HuH-7 (cell line): ENCODE measurements at places on chromosomes 6 and 20.

GRCh38 chr20:58634521-58635278 is 16.4 kb upstream of the STX16 start:
- DNase-seq, result no peak

DNA sequence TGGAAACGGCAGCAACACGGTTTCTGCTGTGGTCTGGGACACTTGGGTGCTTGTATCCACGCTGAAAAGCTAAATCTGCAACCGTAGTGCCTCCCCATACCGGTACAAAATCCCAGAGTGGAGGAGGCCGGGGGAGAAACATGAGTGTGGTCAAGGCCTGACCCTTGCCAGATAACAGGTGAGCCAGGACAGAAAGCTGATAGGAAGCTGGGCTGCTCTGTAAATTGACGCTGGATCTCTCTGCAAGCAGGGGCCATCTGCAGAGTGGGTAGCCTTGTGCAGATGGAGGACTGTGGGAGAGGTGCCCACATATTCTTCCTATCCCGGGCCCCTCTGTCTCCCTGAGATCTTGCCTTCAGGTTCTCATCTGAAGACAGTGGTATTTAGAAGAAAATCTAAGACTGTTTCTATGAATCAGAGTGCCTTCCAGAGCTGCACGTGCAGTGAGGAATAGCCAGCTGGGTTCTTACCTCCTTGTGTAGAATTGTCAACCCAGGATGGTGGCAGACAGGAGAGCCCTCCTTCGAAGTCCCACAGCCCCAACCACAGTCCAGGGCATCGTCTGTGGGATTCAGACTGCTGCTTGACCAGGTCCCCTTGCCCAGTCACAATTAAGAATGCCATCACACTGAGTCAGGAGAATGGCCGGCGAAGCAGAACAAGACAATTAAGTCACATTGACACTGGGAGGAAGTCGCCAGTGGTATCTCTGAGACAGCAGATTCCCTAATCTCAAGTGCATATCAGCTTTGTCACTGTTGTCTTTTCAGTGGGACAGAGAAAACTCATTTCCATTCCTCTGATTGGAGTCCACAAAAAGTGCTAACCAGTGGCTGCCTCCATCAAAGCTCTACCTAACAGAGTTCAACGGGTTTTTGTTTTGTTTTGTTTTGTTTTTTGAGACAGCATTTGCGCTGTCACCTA is 100.0 kb upstream of the RIPOR2 start:
- no peak for DNase-seq

DNA sequence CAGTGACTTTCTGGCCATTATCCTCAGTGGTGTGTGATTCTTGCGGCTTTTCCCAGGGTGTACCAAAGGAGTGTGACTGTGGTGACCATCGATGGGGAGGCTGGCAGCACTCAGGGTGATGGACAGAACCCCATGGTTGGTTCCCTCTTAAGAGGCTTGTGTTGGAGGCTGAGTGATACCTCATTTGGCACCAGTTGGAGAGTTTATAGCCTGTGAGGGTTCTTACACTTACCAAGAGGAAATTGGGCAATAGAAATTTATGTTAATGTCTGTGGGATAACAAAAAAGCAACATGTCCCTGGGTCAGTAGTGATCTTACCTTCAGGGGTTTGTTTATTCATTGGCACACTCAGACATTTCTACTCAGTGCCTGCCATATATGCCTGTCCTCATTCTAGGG is 37.2 kb downstream of the DAAM2 start:
- no peak for DNase-seq

- no peak for DNase-seq
Measured at GRCh38 chr20:49388744-49389143, 93.7 kb downstream of the KCNB1 start.

DNA sequence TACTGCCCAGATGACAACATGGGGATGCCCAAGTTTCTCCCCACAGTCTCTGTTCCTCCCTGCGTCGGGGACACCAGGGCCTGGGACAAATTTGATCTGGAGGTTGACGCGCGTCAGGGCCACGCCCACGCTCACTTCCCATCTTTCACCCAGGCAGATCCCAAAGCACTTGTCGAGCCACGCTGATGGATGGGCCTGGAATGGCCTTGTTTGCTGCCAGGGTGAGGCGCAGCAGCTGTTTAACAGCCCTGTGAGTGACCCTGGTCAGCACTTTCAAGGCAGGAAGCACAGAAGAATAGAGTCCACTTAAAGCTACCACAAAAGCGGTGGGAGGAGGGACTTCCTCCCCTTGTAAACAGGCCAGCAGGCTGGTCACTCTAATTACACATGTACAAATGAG is 324.7 kb upstream of the JARID2 start:
- DNase-seq, result no peak

DNA sequence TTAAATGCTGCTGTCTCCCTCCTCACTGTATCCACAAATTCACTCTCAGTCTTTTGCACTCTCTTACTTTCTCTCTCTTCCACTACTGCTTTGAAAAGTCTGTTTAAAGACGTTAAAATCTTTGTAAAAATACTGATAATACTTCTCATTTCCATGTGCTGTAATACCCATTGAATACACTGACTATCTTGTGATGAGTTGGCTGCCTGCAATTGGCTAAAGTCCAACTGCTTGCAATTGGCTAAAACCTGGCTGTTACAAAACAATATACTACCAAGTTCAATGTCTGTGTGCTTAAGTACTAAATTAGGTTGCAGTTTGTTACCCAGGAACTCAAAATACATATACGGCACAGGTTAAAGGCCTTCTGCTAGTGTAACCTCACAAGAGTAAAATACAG is 264.8 kb downstream of the THBS2 start:
- DNase-seq, result no peak

GRCh38 chr20:48904566-48905296 is 16.8 kb upstream of the ARFGEF2 start:
- peak; percentile 51 for DNase-seq

DNA sequence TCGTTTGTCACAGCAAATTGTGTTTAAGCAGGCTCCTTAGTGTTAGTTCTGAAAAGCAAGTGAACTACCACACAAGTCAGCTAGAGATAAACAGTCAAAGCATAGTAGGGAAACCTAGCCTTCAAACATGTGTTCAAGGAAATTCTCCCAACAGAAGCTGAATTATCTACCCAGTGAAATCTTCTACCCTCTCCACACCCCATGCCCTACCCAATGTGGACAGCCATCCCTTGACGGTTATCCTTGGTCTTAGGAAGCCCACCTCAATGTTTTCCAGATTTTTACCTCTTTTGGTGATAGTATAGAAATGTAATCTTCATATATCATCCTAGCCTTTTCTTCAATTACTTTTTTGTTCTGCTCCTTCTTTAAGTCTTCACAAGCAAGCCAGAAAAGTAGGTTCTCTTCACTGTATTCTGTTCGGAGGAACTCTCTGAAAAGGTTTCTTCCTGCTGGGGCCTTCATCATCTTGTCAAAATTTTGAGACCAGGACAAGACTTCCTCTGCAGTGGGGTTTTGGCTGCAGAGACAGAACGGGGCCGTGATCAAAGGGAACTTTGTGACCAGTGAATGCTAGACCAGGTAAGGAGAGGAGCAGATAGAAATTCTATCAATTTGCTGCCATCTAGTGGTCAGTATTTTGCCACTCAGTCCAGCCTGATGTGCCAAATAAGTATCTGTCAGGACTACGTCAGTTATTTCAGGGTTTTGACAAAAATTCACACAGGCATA is 21.6 kb upstream of the MTRF1L start:
- peak; percentile 62 for DNase-seq

- no peak for DNase-seq
Measured at GRCh38 chr6:155985660-155986138, 530.1 kb upstream of the NOX3 start.

DNA sequence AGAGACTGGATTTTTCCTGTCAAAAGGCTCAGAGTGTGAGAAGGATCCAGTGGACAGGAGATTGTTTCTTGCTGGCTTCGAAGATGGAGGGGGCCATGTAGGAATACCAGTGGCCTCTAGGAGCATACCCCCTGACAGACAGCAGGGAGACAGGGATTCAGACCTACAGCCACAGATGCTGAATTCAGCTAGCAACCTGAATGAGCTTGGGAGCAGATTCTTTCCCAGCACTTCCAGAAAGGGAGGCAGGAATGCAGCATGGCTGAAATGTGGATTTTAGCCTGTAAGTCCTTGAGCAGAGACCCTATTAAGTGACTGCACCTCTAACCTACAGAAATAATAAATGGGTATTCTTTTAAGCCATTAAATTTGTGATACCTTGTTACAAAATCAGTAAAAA is 44.6 kb downstream of the STXBP5 start:
- no peak for DNase-seq

- no peak for DNase-seq
Measured at GRCh38 chr20:31653561-31653960, 15.8 kb downstream of the COX4I2 start.

- DNase-seq, result no peak
Measured at GRCh38 chr20:1684872-1685271, 27.3 kb upstream of the SIRPG start.

DNA sequence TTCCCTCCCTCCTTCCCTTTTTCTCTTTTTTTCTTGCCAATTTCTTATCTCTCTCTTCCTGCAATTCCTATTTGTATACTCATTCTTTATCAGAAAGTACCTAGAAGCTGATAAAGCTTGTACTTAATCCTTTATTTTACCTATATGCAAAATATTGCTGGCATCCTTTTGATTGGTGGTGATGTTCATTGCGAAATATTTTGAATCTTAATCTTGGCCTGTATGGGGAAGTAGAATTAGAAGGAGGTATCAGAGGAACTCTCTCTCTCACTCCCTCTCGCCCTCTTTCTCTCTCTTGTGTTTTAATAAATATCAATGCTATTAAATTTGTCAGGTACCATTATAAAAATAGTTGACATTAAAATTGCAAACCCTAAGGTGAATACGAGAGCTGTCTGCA is 52.8 kb downstream of the UST start:
- DNase-seq, result no peak

DNA sequence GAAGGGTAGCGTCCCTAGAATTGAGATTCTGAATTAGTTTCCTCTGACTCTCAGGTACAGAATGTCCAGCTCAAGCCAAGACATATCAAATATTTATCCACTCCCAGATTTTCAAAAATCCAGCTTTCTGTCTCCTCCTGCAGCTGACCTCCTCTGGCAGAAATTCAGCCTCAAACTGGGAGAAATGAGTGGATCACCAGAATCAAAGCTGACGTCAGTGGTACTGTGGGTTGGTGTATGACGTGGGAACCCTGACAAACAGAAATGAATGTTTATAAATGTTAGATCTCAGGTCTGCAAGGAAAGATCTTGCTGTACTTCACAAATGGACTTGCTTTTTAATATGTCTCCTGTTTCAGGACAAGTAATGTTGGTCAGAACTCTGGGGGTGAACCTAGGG is 595.0 kb downstream of the PTPRT start:
- DNase-seq, result no peak

GRCh38 chr6:13349811-13350506 is 21.6 kb upstream of the TBC1D7 start:
- DNase-seq, result no peak

DNA sequence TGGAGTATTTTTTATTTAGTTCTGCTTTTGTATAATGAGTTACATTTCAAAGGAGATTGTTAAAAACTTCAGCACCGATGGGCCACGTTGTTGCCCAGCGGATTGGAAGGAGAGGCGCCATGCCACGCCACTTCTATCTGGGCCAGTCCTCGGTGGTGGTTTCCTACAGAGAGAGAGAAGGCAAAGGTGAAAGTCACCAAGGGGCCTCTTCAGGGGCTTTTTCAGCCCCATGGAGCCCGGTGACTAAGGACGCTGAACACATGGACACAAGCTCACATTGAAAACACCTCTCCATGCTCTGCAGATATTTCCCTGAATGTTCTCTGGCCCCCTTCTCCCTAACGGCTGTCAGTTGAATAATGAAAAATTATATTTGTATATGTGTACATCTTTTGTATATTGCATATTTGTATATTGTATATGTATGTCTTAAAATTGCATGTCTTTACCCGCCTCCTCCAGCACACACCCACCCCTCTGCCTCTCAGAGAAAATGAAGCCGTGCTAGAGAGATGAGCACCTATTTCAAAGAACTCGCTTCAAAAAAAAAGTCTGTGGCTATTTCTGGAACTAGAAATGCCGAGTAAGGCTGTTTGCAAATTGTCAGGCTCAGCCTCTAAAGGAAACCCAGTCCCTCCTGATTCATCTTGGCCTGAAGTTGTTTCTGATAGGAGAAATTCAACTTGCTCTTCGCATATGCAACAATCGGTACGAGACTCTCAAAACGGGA is 91.9 kb upstream of the CDH4 start:
- no peak for DNase-seq

GRCh38 chr20:62686869-62687830 is 21.5 kb upstream of the NTSR1 start:
- DNase-seq, result no peak

DNA sequence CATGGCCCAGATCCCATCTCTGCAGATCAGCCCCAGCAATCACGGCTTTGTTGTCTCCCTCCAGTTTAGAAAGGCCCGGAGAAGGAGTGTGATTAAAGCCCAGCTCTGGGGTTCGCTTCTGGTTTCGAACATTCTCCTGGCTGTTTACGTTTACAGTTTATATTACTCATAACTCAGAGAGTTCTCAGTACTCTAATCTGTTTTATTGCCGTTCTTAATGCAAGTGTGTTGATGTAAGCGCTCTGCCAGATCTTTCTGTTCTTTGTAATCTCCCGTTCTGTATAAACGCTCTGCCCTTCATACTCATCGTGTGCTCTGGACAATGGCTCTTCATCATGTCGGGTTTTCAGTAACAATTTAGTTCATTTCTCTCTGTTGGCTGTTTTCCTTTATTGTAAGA is 118.0 kb upstream of the PRND start:
- no peak for DNase-seq

GRCh38 chr20:51014797-51015722 is 7.8 kb downstream of the KCNG1 start:
- DNase-seq, result peak; percentile 96

DNA sequence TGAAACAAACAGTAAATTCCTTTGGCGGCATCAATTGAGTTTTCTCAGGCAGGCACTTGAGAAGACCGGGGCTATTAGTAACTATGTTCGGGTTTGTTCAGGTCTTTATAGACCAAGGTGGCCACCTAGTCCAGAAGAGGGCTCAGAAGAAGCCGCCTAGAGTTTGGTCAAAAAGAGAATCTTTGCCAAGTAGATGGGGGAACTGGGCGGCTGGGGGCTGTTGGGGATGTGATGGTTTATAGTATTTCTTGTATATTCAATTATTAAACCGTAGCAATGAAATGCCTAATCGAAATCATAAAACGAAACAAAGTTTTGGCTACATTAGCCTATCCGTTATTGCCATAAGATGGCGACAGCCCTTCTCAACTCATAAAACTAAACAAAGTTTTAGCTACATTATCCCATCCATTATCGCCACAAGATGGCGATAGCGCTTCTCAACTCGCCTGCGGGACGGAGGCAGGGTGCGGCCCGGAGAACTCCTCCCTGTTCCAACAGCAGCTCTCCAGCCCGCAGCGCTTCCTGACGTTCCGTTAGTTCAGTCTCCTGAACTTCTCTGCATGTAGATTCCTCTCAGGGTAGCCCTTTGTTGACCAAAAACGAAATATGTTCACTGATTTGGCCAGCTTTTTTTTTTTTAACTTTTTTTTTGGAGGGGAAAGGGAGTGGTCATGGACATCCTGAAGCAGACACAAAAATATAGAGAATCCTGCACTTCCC is 120.5 kb upstream of the PRSS16 start:
- DNase-seq, result no peak

GRCh38 chr6:135280375-135281136 is 99.4 kb downstream of the MYB start:
- no peak for DNase-seq

GRCh38 chr20:49882171-49882970 is 33.0 kb downstream of the SPATA2 start:
- DNase-seq, result no peak
